ENCODE measurements at places on chromosomes 13 and 19. TPM values are rescaled to one million over a fixed set of nuclear protein-coding genes. Genes with fewer than 3 reads are reported as not detected.

The ZNF799 gene
- 3.3 TPM for total RNA-seq

The ELAVL3 gene
- not detected for total RNA-seq

The C19orf33 gene
- not detected for total RNA-seq

The APOE gene
- 2.3 TPM for total RNA-seq

The GIPR gene
- not detected for total RNA-seq

The PIBF1 gene
- total RNA-seq, result 31.0 TPM

The GARIN5B gene
- total RNA-seq, result not detected

The METTL21C gene
- total RNA-seq, result not detected

The FFAR1 gene
- not detected for total RNA-seq

The SULT2A1 gene
- not detected for total RNA-seq

The ZNF575 gene
- 0.30 TPM for total RNA-seq

The NPHS1 gene
- total RNA-seq, result not detected

The CCL25 gene
- not detected for total RNA-seq

The FLT1 gene
- 211 TPM for total RNA-seq

The PLEKHG2 gene
- total RNA-seq, result 22.7 TPM

The ZNF573 gene
- 6.6 TPM for total RNA-seq

The KLK12 gene
- not detected for total RNA-seq

The KLK7 gene
- not detected for total RNA-seq

The MEIOSIN gene
- total RNA-seq, result not detected

The PGLYRP2 gene
- total RNA-seq, result not detected

The OR10H4 gene
- not detected for total RNA-seq

The CEACAM8 gene
- total RNA-seq, result not detected

The FBXO17 gene
- 21.5 TPM for total RNA-seq

The ZNF284 gene
- total RNA-seq, result 3.0 TPM

The ACTMAP gene
- 1.9 TPM for total RNA-seq

The FGF9 gene
- total RNA-seq, result 0.05 TPM

The NCCRP1 gene
- total RNA-seq, result not detected

The CGB2 gene
- total RNA-seq, result not detected

The CYSLTR2 gene
- 0.30 TPM for total RNA-seq

The KL gene
- total RNA-seq, result not detected

The FCAR gene
- not detected for total RNA-seq

The TMEM259 gene
- 96.1 TPM for total RNA-seq

The CLDN10 gene
- not detected for total RNA-seq

The KLF1 gene
- not detected for total RNA-seq

The CD209 gene
- not detected for total RNA-seq

The NLRP11 gene
- total RNA-seq, result not detected

The CATSPERD gene
- not detected for total RNA-seq

All from smooth muscle cell of the umbilical artery (primary cell).